ENCODE measurements at places on chromosomes 4 and X.

GRCh38 chr4:48046059-48046458 lies 29.5 kb downstream of the NIPAL1 start:
- no peak for DNase-seq

DNA sequence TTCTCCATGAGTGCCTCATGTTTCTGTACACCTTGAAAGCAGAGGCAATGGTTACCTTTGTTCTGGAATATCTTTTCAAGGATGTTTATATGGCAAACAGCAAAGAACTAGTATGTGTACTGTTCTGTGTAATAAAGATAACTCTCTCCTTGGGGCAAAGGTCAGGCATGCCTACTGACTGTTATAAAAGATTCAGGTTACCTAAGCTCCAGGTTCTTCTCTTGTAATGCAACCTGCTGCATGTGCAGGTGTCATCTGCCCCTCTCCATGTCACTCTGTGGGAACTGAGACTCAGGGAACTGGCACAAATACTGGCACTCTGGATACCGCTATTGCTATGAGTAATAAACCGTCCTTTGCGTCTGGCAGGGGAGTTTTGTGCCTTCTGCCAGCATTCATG lies 5.4 kb upstream of the TRPC3 start:
- DNase-seq, result no peak

DNA sequence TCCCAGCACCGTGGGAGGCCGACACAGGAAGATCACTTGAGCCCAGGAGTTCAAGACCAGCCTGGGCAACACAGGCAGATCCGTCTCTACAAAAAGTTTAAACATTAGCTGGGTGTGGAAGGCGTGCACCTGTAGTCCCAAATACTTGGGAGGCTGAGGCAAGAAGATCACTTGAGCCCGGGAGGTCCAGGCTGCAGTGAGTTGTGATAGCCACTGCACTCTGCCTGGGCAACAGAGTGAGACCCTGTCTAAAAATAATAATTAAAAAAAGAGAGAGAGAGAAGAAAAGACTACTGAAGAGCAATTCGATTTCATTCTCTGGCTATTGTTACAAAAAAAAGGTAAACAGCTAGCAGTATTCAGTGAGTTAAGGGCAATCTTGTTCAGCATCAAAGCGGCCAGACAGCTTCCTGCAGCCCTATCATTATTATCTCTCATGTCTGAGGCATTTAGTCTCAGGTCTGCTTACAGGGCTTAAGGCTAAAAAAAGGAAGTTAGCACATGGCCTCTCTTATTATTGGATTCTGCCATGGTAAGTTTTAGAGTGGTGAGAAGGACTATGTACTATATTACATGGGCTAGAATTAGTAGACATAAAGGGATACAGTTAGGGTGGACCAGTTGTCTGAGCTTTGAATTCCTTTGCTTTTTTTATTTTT lies 37.9 kb downstream of the ARHGEF6 start:
- DNase-seq, result no peak

DNA sequence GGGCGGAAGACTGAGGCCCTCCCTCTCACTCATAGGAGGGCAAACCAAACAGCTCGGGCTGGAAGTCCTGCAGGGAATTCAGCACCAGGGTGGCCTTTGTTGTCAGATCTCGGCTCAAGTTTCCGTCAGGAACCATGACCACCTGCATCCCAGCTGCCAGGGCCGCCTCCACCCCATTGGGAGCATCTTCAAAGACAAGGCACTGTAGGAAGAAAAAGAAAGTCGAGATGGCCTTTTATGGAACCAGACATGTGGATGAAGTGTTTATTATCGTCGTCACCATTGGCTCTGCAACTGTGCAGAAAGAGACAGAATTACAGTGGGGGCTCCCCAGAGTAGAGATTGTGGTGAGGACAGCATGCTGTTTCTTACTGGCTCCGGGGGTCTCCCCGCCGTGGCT lies 97.2 kb upstream of the STS start:
- no peak for DNase-seq

- no peak for DNase-seq
These were observed 25.9 kb upstream of the RASSF6 start for GRCh38 chr4:73646117-73646516.

- DNase-seq, result no peak
These were observed 183.8 kb downstream of the PTTG2 start for GRCh38 chr4:38144031-38144430.

DNA sequence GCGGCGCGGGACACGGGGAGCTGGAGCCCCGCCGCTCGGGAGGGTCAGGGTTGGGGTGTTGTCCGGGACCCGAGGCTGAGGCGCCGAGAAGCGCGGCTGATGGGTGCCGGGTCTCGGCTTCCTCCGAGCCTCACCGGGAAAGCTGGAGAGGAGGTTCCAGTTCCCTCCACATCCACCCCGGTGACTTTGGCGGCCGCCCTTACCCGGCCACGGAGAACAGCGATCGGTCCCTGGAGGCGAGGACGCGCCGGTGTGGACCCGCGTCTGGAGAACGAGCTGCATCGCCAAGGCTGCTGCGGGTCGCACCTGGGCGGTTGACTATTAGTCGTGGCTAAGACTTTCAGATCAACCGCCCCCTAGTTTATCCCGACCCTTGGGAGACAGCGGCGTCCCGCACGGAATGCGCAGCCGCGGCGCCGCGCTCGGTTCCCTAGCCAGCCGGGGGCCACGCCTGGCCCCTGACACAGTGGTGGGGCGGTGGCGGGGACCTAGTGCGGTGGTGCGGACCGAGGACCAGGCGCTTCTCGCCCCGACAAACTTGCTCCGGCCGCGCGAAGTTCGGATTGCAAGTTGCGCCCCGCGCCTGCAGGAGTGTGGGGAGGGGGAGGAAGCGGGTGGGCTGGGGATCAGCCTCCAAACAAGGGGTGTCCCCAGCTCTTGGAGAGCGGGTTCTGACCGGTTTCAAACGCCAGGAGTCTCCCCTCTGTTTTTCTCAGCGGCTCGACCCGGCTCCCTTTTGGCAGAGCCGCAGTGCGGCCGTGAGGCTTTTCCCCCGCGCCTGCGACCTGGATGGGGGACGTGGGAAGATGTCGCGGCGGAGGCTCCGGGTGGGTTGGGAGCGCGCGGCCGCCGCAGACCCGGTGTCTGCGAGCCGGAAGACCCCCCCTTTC lies 568 bp downstream of the FHDC1 start:
- peak; percentile 5 for DNase-seq

- DNase-seq, result no peak
These were observed 3.1 kb upstream of the C4orf17 start for GRCh38 chr4:99507762-99508161.

GRCh38 chr4:15042529-15043167 lies 40.4 kb downstream of the CPEB2 start:
- no peak for DNase-seq

DNA sequence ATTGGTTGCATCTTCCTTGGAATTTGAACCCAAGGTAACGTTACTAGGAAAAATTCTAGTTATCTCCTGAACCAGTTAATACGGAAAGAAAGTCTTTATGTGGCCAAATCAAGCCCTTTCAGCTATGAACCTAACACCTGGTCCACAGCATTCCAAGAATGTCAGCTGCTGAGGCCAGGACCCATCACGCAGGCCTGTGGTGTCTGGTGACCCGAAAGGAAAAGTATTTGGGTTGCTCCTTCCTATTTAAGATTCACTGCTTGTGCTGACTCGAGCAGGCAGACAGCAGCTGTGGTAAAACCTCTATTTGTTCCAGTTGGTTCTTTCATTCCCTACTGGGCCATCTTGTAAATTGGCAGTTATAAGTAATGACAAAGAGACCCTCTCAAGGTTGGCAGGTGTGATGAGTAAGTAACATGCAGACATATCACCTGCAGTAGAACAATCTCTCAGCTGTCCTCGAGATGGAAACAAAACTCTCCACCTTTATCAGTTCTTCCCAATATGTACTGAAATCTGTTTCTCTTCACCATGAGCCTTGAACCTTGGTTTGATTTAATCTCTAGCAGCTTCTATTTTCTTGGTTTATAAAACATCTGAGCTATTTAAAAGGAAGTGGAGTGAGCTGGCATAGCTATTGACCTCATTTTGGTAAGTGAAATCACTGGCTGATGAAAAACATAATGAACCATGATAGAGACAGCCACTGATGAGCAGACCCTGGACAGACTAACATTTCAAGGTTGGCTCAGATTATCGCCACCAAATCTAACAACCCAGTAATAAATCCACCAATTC lies 182.1 kb upstream of the SMIM31 start:
- no peak for DNase-seq

GRCh38 chrX:8565729-8566128 lies 101.1 kb downstream of the VCX3B start:
- no peak for DNase-seq

DNA sequence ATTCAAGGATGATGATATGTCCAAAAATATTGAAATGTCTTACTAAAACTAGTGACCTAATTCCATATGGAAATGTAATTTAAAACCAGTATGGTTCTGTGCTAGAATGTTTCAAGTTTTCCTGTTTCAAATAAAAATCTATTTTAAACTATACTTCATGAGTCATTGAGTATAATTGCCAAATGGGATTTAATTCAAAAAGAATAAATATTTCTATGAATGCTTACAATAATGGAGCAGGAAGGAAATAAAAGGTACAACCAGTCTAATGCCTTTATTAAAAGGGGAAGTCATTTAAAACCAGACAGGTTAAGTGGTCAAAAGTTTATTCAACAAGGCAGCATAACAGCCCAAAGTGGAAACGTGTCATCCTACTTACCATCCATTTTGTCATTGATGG lies 2347.1 kb downstream of the PCDH7 start:
- DNase-seq, result no peak

DNA sequence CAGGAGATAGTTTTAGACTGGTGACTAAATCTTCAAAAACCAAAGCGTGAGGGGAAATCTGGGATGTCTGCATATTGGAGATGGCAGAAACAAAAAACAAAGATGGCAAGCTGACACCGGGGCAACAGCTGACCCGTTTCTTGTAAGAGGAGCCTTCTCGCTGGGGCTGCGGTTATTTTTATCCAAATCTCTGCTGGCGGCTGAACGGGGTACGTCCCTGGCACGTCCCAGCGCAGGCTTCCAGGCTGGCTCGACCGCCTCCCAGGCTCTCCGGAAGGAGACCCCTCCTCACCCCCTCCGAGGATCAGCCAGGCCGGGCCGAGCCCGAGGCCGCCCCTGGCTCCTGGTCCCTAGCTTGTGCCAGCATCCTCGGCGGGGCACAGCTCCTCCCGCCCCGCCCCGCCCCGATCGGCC lies 403 bp downstream of the SGCB start:
- DNase-seq, result peak; percentile 2

GRCh38 chrX:7852166-7852565 lies 9.2 kb downstream of the VCX start:
- no peak for DNase-seq

DNA sequence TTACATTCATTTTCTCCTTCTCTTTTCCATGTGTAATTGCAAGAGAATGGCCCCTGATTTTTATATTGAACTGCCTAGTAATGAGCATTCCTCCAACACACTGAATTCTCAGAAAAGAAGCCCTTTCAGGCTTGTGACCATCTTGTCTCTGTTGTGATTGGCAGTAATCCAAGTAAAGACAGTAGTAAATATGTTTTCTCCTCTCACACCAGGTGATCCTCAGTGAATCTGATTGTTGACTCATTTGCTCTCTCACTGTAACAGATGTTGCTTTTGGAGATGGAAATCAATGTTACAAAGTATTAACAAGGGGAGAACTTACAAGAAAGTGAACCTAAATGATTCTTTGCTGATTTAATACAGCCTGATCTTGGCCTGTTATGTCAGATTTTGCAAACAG lies 271.0 kb downstream of the AFF2 start:
- DNase-seq, result no peak

DNA sequence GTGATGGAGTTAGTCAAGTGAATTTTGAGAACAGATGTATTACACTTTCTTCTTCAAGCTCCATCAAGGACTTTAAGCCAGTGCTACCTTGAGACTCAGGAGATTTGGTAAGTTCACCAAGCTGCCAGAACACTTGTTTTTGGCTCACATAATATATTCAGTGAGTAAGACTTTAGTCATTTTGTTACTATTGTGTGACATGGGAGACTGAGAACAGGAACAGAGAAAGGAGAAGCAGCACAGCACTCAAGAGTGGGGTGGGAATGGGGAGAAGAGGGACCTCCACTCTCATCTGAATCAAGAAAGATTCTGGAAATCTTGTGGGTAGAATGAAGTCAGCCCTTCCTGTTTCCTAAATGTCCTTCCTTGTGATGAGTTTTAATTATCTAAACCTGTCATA lies 87.3 kb upstream of the TET2 start:
- no peak for DNase-seq

DNA sequence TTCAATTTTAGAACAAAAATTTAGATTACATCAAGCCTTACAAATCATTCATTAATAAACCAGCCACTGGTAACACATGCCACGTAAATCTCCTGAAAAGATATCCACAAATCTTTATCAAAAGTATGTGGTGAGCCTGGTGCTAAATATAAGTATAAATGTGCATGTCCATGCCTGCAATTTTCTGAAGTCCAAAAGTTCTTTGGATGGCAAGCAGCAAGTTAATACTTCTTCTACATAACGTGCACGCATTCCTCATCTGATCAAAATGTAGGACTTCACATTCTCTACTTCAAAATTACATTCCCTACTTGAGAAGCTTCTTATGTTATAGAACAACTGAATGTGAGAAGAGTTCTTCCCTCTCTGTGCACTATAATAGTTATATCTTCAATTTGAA lies 49.8 kb downstream of the HHIP start:
- no peak for DNase-seq

DNA sequence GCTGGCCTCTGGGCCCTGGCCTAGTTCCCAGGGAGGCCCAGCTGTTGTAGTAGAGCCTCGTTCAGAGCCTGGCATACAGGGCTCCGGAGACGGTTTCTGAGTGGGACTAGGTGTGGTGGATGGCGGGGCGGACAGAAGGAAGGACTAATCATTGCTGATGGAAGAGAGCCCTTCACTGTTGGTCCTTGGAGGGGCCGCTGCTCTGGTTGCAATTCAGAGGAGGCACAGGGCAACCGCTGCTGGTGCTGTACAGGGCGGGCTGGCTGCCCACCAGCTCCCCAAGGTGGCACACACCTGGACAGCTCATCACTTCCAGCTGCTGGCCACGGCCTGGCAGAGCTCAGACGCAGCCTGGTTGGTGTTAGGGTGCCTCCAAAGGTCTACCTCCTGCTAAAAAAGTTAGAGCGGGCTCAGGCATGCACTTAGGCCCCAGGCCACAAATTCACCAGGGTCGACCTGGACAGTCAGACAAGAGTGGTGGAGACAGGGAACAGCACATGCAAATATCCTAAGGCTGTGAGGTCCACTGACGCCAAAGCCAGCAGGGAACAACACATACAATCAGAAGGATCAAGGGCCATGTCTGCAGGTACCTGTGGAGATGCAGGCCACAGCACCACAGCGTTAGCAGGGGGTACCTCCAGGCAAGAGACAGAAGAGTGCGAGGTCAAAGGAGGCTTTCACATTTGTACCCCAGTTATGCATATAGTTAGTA lies 7.5 kb upstream of the RNF4 start:
- DNase-seq, result no peak
